ENCODE measurements at places on chromosomes 2 and 18.

DNA sequence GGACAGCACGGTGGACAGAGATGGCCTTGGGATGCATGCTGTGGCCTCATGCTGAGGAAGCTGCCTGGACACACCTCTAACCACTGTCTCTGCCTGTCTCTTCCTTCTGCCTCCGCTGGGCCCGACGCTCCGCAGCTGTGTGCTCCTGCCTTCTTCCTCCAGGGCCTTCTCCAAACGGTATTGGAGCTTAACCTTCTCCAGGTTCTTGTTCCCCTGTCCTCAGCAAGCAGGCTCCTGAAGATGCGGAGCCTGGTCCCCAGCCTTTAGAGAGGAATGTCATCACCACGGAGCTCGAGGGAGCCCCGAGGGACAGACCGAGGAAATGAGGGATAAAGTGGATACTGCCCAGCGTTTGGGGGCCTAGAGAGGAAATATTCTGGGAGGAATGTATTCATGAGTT, 155.1 kb downstream of the DYSF start:
- no peak for DNase-seq

DNA sequence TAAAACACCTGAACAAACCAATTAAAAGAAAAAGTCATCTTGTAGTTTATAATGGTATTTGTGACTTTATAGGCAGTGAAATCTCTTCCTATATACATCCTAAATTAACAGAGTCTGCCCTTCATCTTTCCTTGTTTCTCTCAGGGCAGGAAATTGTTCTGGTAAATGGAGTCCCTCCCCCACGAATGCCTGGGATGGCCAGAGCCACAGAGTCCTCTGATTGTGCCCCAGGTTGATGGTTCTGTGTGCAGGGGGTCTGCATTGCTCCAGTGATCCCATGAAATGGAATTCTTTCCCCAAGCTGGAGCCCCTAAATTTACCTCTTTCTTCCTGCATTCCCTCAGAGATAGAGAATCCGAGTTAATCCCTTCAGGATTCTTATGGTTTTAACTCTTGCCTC, 155.5 kb downstream of the MTX2 start:
- DNase-seq, result no peak

DNA sequence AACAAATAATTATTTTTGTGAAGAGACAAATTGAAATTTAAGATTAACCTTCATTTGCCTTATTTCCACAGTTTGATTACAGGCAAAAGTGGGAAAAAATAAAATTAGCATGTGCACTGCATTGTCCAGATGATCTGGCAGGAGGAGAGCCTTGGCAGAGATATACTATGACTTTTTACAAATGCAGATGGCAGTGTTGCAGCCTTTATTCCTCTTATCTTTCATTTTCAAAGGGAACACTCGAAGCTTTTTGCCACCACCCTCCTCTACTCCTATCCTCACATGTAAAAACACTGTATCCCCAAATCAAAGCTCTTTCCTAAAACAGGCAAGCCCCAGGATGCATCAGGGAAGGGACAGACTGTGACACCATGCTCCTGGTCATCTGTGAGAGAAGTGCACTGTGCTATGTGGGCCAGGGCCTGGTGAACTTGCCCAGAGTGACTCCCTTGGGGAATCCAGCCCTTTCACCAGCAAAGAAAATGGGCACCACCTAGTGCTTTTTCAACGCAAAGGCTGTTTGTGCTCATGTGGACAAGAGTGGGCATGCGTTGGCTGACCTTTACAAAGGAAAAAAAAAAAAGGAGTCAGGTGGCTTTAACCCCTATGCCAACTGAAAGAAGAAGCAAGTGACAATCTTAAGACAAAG, 74.7 kb upstream of the ETAA1 start:
- DNase-seq, result no peak

DNA sequence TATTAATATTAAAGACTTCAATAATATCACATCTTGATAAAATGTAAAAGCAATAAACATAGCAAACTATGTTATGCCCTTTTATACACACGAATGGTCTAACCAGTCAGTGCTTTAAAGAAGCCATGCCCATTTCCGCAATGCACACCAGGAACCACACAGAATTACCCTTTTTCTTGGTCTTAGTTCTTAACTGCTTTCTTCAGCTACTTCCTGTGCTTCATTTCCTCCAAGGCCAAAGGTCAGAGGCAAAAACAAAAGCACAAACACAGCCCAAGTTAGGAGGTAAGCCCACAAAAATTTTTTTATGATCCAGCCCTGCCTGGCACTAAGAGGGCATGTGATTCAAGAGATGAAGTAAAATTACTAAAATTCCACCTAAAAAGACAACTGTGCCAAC, 267.2 kb downstream of the FBXO15 start:
- DNase-seq, result no peak

DNA sequence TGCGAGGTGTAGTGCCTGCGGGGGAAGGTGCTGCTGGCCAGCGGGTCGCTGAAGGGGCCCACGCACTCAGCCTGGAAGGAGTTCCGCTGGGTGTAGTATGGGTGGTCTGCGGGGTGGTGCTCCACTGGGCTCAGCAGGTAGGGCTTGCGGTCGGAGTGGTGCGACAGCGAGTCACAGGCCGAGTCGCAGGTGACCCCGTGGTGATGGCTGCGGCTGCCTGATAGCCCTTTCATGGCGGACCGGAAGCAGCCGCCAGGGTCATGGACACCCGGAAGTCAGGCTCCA, 429.8 kb downstream of the TGIF1 start:
- DNase-seq, result no peak

DNA sequence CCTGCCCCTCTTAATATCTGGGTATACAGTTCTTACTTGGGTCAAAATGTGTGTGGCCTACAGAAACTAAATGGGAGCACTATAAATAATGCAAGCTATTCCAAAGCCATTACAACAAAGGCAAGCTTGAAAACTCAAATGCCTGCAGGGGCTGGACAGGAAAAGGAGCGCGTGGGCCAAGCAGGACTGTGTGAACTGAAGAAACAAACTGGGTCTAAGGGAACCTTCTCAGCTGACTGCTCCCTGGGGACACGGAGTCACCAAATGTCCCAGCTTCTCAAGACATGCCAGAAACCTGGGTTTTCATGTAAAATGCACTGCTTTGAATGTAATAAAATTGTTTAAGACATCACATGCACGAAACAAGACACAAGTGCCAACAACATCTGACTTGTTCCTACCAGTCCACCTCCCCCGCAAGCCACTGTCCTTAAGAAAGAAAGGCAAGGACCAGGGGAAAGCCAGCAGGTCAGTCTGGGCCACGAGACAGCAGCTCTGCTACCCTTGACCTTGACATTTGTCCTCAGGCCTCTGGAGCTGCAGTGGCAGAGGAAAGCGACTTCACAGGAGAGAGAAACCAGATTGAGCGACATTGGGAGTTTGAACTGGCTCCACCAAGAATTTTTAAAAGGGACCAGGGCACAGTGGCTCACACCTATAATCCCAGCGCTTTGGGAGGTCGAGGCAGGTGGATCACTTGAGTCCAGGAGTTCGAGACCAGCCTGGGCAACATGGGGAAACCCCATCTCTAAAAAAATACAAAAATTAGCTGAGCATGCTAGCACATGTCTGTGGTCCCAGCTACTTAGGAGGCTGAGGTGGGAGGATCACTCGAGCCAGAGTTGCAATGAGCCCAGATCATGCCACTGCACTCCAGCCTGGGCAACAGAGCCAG, 89.7 kb upstream of the SH3BP4 start:
- no peak for DNase-seq
